ENCODE measurements at places on chromosomes 12 and 14. TPM values are rescaled to one million over a fixed set of nuclear protein-coding genes. Genes with fewer than 3 reads are reported as not detected.

The GDF3 gene
- total RNA-seq: 0.30 TPM

The PTGER2 gene
- total RNA-seq: 6.2 TPM

The TAS2R19 gene
- 2.8 TPM for total RNA-seq

The DIO2 gene
- total RNA-seq: 0.62 TPM

DNA sequence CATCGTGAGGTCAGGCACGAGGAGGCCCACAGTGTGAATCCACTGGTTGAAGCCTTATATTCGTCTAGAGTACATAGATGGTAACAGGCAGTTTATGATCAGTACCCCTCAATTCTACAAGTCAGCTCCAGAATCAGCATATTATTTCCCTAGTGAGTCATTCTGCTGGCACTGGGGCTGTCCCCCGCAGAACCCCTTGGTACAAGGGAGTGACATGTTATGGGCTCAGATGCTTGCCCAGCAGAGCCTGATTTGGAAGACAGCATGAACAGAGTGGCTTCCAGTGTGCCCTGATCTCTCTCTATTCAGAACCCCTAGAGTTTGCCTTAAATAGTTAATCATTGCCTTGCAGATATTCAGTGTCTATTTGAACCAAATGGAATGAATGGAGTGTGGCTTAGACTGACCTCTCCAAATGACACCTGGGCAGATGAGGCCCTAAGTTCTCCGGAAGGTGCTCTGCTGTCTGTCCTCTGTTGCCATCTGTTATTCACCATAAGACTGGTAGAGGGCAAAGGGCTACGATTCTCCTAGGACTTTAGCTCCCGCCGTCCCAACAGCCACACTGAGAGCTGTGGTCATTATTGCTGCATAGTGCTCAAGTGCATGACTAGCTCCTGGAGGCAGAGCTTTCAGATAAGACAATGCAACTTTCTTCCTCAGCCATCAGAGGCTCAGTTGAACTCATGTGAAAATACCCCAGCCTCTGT, 41.1 kb downstream of the CACNA2D4 start:
- DNase-seq: no peak

- no peak for DNase-seq
Measured at GRCh38 chr12:2722806-2723205, 72.0 kb upstream of the FKBP4 start.

DNA sequence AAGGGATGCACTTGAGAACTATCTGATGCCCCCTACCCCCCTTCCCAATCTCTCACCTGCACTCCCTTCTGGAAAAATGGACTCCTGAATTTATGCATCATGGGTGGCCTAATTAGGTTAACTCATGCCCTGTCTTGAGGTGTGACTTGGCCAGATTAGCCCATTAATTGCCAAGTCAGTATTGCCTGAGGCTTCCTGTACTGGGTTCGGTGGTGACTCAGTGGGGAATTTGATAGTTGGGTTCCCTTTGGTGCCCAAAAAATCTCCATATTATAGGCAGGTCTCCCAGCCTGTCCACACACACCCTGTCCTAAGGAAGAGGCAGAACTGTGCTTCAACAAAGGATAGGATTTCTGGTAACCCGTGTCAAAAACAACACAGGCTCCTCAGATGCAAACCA, 146.1 kb downstream of the CHST11 start:
- no peak for DNase-seq

DNA sequence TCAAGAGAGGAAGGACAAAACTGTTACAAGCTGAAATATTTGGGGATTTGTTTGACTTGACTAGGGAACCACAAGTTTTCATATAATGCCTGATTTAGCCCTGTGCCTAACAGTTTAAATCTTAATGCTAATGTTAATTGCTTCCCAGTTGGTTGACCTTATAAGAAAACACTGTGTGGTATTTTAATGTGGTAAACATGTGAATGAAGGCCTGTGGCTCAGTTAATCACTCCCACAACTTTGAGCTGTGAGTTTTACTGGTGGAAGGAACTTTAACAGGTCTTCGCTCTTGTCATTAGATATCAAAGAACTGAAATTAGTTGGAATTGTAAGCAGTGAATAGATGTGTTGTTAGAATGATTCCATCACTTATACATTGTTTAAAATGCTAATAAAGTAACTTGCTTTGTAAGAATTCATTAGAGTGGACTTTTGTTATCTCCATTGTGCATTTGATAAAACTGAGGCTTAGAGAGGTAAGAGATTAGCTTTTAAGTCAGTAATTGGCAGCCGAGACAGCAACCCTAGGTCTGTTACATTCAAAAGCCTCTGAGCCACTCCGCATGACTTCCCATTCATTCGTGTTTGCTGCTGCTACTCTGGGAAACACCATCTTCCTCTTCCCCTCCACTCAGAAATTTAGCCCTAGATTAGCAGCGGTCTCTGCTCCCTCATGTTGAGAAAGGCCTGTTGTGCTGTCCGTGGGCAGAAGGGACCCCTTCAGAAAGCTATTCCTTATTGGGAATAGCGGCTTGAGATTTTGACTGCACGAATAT, 1.0 kb upstream of the TBK1 start:
- DNase-seq: no peak

DNA sequence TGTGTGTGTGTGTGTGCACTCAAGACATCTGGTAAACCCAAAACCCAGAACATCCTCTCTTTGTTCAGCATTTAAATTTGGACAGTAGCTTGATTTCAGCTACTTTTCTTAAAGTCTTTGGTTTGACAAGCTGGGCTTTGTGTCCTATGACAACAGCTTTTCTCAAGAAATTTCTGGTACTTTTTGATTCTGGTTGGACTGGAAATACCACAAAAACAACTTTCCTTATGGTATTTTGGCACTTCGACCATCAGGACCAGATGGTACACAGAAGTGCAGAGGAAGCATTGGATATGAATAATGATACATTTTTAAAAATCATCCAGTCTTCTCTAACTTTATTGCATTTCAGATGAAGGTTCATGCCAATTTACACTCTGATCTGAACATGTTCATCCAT, 286.6 kb upstream of the FLRT2 start:
- DNase-seq: no peak

- DNase-seq: no peak
Measured at GRCh38 chr14:36439766-36440165, 80.3 kb downstream of the NKX2-1 start.

- DNase-seq: no peak
Measured at GRCh38 chr14:69325646-69326265, 65.8 kb downstream of the GALNT16 start.

GRCh38 chr14:63186453-63186852, 17.8 kb upstream of the RHOJ start:
- no peak for DNase-seq
